ENCODE measurements at places on chromosomes 1 and 21. TPM values are rescaled to one million over a fixed set of nuclear protein-coding genes. Genes with fewer than 3 reads are reported as not detected.

GRCh38 chr1:200629876-200630514 lies 9.4 kb upstream of the KIF14 start:
- DNase-seq, result no peak

DNA sequence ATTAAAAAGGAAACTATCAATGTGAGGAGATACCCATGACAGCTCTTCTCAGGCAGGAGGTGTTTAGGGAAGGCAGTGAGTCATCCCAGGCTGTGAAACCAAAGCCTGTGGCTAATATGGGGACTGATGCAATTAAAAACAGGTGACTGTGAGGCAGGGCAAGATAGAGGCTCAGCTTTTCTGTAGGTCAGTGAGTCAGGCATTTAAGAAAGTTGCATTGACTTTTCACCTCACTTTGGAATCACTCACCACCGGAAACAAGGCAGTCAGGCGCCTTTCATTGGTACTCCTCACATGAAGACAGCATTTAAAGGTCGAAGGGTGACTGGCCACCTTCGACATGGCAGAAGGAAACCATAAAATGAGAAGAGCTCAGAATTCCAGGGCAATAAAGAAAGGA lies 54.5 kb downstream of the PAPPA2 start:
- no peak for DNase-seq

DNA sequence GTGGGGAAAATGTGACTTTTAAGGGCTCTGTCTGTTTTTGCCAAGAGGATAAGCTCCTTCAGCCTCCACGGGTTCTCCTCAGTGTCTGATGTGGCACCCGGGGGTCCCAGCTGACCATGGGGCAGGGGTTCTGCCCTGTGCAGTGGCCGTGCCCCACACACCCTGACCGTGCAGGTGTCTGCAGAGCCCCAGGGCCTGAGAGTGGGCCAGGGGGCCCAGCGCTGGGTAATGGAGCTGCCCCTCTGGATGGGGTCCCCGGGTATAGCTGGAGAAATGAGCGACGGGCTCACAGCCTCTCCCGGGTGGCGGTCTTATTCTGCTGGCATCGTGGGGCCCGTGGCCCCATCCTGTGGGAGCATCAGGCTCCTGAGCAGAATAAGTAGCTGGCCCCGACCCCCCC lies 2.9 kb upstream of the PFKL start:
- no peak for DNase-seq

GRCh38 chr1:46757247-46757955 lies 38.5 kb upstream of the EFCAB14 start:
- no peak for DNase-seq

DNA sequence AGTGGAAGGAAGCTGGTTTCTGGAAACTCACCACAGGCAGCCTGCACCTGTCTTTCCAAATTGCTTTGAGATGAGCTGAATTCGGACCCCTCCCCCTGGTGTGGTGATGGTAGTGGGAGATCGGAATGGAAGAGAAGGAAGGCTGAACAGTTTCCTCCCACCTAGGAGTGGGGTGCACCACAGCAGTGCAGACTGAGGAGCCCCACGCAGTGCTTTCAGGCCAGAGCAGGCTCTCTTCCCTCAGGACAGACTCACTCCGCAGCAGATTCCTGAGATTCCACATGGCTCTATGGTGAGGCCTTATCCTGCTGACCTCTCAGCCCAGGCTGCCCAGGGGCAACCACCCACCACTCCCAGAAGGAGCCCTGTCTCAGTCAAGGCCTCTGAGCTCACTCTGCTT lies 80.9 kb downstream of the ATP1A1 start:
- no peak for DNase-seq

The C1orf141 gene
- not detected for total RNA-seq

DNA sequence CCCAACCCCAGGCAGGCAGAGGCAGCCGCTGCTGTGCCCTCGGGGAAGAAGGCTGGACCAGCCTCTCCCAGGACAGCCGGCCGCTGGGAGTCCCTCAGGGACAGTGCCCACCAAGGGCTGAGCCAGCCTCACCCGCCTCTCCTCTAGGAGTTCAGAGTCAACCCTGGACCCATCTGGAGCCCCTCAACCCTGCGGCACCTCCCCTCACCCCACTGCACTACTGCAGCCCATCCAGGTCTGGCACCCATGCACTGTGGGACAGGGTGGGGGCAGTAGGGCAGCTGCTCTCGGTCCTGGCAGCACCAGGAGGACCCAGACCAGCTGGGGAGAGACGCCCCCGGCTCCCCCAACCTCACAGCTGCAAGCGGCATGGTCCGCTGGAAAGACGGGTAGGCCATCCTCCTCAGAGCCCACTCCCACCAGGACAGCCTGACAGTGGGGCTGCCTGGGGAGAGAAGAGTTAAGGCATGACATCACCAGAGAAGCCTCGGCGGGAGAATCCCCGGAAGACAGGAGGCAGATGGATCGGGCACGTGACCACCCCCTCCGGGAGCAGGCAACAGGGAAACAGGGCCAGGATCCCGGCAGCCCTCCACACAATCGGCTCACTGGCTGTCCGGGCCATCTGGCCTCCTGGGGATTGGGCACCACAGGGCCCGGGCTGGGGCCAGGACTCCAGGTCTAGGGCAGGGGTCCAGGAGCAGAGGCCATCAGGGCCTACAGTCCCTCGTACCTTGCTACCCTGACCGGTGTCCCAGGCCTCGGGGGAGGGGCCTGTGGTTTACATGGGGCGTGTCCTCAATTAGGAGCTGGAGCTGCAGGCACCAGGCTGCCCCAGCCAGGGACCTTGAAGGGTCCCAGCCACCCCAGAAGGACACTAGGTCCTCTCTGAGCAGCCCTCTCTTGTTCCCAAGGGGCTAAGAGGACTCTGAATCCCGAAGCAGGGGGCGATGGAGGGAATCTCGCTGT lies 3.1 kb downstream of the ACAP3 start:
- DNase-seq, result no peak

Measured in activated naive CD8-positive, alpha-beta T cell treated with anti-CD3 and anti-CD28 coated beads, Interleukin-2, amount 10 ng/mL, durations not matched to agents 7 days and 5 days (primary cell).